ENCODE measurements at places on chromosomes 5 and 9.
A peak's percentile ranks its signal among the peaks of the same experiment; 100 is the strongest.

DNA sequence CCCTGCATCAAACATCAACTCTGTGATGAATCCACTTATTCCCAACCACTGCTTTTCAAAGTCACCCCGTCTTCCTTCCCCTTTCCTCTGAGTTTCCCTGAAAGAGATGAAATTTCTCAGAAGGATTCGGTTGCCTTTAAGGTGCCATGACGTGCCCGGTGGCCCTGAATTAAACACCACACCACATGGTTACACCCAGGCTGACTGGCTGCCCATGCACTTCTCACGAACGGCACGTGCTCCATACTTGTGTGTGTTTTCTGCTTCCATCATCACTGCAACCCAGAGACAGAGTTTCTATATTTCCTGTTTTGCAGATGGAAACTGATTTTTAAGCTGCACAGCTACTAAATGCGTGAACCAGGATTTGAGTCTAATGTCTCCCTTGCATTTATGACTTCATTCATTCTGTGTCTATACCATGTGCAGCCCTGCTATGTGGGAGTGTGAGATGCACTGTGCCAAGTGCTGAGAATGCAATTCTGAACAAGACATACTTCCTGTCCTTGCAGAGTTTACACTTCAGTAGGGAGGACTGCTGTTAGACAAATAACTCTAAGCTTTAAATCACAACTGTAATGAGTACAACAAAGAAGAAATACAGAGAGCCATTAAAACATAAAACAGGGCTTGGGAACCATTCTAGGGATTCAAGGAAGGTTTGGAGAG is 162.9 kb downstream of the NXNL2 start:
- DNase-seq = peak; percentile 62

GRCh38 chr9:91100878-91101450 is 260.8 kb downstream of the AUH start:
- DNase-seq = no peak

- no peak for DNase-seq
Measured at GRCh38 chr9:95809686-95810085, 65.8 kb upstream of the ERCC6L2 start.

GRCh38 chr5:115147052-115147451 is 22.7 kb downstream of the TRIM36 start:
- DNase-seq = no peak

DNA sequence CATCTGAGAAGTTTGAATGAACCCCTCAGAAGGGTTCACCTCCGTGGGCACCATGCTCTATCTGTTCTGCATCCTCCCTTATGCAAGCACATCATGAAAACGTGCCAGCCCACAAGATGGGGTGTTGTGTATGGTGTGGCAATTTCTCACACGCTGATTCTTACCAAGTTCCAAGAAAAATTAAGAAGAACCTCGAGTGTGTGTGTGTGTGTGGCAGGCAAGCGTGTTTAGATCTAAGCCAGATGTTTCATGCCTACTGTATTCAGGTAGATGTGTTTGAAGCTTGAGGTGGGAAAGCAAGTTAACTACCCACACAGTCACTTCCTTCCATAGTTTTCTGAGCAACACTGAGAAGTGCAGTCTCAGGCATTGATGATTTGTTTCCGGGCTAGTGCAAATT is 77.7 kb upstream of the GNA14 start:
- DNase-seq = no peak

GRCh38 chr5:132601071-132601728 is 44.4 kb downstream of the RAD50 start:
- no peak for DNase-seq

DNA sequence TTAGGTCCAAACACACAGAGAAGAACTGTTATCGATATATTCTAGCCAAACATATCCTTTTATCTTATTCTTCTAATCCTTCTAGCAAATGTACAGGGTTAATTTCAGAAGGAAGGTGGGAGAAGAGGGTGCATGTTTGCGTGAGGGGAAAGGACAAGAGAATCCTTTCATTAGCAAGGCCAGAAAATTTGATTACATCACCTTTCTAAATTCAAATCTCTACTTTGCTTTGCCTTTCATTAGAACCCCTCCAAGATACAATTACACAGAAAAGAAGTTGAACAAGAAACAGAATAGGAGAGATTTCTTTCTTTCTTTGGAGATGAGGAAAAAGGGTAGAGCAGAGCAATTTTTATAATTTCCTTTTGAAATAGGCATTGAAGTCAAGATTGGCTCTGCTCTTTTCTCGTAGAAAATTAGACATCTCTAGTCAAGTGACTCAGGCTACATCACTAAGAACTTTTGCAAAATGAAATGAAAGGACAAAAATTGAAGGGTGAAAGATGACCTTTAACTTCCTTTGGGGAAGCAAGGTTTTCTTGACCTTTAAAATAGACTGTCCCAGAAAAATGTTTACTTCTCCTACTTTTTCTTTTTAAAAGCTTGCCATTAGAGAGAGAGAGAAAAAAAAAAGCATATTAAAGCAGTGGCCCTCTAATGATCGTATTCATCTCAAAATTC is 81.2 kb downstream of the TTLL11 start:
- no peak for DNase-seq

DNA sequence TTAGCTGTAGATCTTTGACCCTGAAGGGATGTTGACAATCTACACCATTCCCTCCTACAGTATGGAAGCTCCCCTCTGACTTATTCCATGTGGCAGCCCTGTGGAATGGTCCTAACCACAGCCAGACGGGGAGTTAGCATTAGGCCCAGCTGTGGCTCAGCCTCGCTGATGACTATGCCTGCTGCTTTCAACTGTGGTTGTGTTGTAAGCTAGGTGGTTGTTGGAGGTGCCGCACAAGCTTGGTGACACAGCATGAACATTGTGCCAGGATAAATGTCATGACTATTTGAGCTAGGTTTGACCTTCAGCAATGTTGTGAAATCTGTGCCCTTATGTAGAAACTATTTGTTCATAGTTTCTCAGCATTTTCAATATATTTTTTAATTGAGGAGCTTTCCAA is 40.6 kb downstream of the SGCD start:
- peak; percentile 26 for DNase-seq

GRCh38 chr9:16316911-16317817 is 553.3 kb downstream of the BNC2 start:
- no peak for DNase-seq

GRCh38 chr5:87300744-87301143 is 33.1 kb downstream of the RASA1 start:
- DNase-seq = peak; percentile 84

GRCh38 chr9:2116073-2116472 is 100.9 kb downstream of the SMARCA2 start:
- DNase-seq = peak; percentile 16

DNA sequence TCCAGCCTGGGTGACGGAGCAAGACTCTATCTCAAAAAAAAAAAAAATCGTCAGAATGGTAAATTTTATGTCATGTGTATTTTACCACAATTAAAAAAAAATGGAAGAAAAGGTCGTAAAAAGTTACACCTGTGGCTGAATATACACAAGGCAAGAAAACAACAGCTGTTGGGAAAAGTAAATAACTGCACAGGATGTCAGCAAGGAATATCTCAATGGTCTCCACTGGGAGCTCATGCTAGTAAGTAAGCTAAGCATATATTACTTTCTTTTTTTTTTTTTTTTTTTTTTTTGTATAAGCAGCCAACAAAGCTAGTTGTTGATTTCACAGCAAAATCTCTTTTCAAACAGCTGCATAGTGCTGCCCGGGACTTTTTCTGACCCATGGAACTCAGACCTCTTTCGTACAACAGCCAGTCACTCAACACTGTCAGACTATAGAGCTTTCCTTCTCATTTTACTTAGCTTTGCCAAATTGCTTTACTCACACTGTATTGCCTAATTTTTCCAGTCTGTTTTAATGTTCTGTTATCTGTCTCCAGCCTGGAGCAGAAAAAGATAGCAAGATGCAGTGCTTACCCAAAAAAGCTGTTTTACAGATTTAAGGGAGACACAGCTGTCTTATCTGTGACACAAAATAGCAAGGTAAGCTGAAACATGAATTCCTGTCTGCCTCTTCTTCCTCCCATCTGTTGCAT is 175.9 kb downstream of the ENC1 start:
- peak; percentile 70 for DNase-seq

DNA sequence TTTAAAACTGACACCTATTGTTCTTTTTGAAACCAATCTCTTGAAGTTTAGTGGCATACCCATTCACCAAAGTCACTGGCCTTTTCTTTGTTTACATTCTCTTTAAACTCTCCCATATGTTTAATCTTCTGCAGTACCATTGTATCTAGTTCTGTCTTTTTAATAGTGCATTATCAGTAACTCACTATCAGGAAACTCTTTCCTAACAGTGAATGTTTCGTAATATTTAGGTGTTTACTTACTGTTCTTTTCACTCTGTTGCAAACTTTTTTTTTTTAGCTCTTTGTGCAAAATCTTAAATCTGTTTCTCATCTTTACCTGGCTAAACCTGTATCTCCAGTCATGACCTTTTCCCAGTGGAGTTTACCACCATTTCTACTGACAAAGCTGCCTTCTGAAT is 17.2 kb downstream of the SMAD5 start:
- peak; percentile 13 for DNase-seq

GRCh38 chr5:92023555-92023954 is 640.4 kb upstream of the ARRDC3 start:
- DNase-seq = no peak

- DNase-seq = no peak
Measured at GRCh38 chr5:155947394-155948062, 379.4 kb upstream of the SGCD start.

- peak; percentile 65 for DNase-seq
Measured at GRCh38 chr5:92309336-92309991, 926.3 kb upstream of the ARRDC3 start.

DNA sequence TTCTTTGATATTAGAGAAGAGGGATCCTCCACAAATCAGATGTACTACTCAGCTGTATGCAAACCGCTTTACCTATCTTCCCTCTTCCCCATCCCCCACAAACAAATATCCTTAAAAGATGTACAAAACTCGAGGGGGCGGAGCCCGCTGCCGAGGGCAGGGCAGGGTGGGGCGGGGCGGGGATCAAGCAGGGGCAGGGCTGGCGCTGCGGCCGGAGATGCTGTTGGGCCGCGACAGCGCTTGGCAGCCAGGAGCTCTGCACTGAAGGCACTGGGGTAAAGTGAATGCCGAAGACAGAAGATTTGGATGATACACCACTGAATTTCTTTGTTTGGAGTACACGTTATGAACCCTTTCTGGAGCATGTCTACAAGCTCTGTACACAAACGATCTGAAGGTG is 474.8 kb downstream of the CDH10 start:
- no peak for DNase-seq

DNA sequence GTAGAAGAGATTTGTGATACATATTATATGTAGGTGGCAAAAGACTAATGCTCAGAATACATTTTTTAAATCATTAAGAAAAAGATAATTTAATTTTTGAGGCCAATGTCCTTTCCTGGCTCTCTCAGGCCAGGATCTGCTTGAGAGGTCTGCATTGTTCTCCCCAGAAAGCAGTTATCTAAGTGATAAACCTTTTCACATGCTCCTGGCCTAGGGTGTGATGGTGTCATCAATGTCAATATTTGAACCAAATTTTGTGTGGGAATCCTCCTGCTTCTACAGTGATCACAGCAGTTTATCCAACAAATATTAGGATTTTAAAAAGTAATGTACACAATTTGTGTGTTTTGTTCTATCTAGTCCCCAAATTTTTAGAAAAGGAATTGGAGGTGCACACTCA is 166.6 kb downstream of the DIRAS2 start:
- DNase-seq = no peak

GRCh38 chr9:20995616-20996015 is 35.8 kb downstream of the HACD4 start:
- DNase-seq = no peak

GRCh38 chr9:15416880-15417279 is 5.8 kb upstream of the SNAPC3 start:
- DNase-seq = peak; percentile 72

GRCh38 chr9:127537014-127537413 is 75.1 kb upstream of the STXBP1 start:
- peak; percentile 40 for DNase-seq

DNA sequence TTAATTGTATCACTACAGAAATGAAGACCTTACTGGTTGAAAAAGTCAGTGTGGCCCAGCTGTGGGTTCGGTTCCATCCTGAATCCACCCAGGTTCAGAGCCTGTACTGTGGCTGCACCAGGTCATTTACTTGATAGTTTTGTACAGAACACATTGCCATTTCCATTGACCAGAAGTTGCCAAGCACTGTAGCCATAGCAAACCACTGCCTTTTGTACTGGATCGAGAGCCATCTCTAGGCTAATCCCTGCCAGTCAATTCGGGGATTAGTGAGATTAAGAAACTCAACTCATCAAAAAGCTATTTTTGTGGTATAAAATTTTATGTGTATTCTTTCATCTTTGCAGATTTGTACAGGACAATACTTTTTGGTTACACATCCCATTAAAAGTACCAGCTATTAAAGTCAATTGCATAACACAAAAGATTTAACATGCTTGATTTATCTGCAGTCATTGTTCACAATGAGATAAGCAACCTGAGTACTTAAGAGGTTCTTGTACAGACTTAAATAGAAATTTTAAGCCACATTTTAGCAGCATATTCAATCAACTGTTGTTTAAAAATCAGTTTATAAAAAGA is 108.5 kb upstream of the OTULINL start:
- DNase-seq = peak; percentile 47

GRCh38 chr5:55509796-55510522 is 24.8 kb downstream of the PLPP1 start:
- DNase-seq = peak; percentile 39

DNA sequence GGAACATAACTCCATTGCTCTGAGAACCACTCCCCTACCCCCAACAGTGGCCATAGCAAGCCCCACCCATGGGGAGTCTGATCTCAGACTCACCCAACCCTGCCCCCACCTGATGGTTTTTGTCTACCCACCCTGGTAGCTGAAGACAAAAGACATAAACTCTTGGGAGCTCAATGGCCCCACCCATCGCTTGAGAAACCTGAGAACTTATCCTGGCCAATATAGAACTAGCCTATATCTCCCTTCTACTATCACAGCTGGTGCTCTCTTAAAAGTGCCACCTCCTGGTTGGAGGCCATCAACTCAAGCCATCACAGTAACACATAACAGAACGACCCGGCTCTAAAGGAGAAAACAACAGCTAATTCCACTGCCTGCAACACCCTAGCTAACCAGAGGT is 47.9 kb upstream of the SNAPC3 start:
- DNase-seq = no peak

DNA sequence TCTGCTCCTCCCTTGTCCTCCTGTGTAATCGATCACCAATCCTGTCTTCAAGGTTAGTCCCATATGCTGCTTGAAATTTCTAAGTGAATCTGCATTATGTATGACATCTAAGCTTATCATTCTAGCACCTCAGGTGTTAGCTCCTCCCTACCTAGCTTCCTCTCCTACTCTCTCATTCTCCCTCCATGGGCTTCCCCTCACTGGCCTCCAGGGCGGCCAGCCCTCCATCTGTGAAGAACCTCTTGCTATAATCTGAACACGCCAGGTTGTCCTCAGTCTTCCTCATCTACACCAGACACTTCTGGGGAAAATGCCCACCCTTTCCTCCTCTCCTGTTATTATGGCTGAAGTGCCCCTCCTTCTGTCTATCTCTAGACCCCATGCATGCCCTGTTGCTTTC is 599.3 kb upstream of the KLF4 start:
- DNase-seq = no peak

- no peak for DNase-seq
Measured at GRCh38 chr5:139414581-139415130, 10.8 kb upstream of the SPATA24 start.
